ENCODE measurements at places on chromosomes 12 and 14.

GRCh38 chr14:79415726-79416125, 795.6 kb downstream of the DIO2 start:
- DNase-seq: no peak

GRCh38 chr12:26029736-26030022, 71.2 kb downstream of the RASSF8 start:
- no peak for DNase-seq

DNA sequence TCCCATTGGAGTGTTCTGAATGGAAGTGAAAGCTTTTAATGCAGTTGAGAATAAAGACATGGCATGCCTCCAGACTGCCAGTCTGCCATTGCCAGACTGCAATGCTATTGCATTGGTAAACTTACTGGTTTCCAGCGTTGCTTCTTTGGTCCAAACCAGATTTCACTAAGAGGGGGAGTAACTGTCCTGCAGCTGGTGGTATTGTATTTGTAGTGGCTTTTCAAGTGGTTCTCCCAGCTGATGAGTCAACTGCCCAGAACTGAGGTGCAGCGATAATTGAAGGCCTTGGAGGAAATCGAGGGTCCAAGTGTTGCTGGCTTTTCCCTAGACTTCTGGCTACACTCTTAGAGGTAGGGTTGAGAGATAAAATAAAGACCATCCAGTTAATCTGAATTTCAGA, 31.9 kb downstream of the ERG28 start:
- DNase-seq: no peak

GRCh38 chr14:90551070-90551704, 154.4 kb downstream of the CALM1 start:
- DNase-seq: no peak

- peak; percentile 3 for DNase-seq
Measured at GRCh38 chr12:116959845-116960514, 49.2 kb downstream of the FBXW8 start.

DNA sequence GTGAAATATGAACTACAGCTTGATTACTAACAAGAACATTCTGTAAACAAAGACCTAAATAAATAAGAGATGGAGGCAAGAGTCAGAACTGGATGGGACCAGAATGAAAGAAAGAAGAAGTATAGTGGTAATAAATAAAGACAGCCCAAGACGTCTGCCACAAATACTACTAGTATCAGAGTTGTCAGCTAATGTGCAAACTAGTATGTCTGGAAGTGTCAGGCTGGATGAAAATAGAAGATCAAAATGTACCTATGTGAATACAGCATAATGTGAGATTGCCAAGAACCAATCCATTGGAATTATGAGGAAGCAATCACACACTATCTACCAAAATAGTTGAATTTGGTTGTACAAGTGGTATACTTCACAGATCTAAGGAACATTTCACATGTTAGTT, 353.0 kb downstream of the BTG1 start:
- DNase-seq: no peak

- DNase-seq: no peak
Measured at GRCh38 chr14:36504771-36505175, 15.3 kb downstream of the NKX2-1 start.

- DNase-seq: no peak
Measured at GRCh38 chr12:57420482-57420881, 10.4 kb downstream of the R3HDM2 start.

Measured in stimulated activated CD4-positive, alpha-beta T cell treated with anti-CD3 and anti-CD28 coated beads, Interleukin-1b, Interleukin-23, amount 100 ng/mL, for 4 hours (primary cell).